Erythroblast (primary cell): ENCODE measurements at places on chromosomes 4 and X.

- DNase-seq, result no peak
Observed at GRCh38 chrX:142503967-142504643, 299.0 kb upstream of the MAGEC2 start.

GRCh38 chr4:6076391-6076790 is 58.2 kb upstream of the C4orf50 start:
- peak; percentile 6 for DNase-seq

DNA sequence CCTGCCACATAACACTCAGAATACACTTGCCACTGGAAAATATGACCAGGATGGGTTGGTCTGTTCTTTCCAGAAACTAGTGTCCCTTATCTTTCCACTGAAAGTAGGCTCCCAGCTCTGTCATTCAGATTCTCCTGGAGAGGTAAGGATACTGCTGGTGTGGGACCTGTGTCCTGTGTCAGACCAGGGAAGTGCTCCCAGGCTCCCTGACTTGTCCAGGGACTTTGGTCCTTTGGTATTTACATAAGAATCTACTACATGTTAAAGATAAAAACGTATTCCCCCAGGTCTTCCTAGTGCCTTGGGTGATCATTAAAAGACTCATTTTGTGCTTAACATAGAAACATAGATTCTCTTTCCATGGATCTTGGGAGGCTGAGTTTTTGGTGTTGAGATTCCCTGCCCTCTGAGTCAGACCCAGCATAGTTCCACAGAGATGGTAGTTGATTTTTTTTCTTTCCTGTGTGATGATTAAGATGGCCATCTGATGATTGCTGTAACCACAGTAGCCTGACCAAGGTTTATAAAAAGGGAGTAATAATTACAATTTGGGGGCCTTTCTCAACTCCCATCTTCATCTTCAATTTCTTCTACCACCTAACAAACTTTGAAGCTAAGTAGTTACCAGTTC is 159.8 kb upstream of the JADE1 start:
- DNase-seq, result no peak

GRCh38 chr4:152065545-152065944 is 304.7 kb upstream of the GATB start:
- DNase-seq, result no peak

DNA sequence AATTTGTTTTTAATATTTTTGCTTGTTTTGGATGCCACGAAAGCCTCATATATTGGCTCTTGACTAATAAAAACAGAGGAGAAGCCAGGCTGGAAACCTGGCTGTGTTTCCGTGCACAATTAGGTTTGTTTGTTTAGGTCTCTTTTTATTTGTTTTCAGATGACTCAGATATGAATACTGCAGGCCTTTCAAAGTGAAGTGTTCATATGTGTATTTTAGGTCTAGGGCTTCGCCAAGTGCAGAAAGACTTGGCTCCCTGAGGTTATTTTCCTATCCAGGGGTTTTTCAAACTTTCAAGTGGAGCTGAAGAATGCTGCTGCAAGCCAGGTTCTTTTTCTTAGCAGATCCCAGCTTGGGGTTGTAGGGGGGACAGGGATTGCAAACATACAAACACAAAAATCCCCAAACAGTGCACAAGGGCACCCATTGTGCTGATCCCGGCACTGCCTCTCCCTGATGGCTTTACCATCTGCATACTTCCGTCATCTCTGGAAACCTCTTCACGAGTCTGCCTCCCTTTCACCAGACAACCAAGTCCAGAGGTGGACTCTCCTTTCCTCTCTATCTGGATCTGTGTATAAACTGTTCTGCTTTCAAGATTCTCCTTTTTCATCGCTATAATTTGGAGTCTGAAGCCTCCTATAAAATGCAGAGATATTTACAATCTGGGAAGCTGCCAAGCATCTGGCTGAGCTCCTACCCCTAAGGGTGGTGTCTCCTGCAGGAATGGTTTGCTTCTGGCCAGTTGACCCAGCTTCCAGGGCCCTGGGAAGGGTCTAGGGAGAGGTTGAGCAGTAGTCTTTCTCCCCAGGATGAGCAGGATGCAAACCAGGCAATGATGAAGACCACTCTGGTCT is 108.6 kb downstream of the SMIM20 start:
- no peak for DNase-seq

DNA sequence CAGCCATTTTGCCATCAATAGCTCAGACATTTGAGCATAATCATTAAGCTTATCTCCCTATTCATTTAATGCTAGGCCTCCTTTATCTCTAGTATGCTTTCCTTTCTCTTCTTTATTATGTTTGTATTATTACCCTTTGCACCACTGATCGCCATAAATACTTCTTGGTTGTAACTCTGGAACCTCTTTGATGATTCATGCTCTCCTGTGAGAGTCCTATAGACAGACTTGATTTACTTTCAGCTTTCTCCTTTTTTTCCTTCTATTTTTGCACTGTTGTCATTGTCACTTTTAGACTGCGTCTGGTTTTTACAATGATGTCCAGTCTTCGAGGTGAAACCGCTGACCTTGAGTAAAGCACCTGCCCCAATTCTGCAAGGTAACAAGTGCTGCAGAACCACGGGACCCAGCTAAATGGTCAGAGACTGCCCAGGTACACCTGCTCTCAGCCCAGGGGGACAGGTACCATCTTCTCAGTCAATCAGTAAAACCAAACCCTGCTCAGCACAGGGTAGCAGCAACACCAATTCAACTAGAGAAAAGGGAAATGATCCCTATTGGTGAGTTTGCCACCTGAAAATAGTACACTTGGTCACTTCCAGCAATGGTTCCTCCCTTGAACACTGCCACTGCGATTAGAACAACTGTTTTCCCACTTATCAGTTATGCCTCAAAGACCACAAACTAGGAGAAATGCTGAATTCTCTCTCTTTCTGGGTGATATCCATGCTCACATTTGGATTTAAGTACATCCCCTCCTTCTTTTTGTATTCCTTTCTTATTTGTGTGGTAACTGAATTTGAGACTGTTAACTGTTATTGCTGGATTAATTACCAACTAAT is 125.1 kb downstream of the MAML3 start:
- DNase-seq, result no peak

DNA sequence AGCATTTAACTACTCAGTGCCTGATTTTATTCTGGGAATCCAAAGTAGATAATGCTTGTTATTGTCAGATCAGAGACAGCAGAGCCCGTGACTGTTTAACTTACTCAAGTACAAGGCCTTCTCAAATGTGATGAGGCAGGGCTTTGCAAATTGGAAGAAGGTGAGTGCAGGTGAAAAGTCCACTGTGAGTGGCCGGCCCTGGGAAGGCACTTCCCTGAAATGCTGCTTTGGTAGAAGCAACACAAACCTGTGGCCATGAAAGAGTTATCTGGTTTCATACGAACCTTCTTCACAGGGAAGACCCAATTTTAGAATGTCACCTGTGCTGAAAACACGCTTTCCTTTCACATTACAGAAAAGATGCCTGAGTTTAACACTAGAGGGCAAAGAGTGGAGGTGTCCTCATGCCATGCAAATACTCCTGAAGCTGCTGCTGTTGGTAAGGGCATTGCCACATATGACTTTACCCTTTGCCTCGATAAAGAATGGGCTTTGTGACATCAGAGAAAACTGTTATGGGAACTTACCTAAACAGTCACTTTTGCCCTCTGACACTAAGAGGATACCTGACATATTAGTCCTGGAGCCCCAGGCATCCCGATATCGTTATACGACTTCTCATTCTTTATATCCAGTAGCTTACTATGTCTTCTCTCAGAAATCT is 8.0 kb downstream of the PPARGC1A start:
- no peak for DNase-seq

DNA sequence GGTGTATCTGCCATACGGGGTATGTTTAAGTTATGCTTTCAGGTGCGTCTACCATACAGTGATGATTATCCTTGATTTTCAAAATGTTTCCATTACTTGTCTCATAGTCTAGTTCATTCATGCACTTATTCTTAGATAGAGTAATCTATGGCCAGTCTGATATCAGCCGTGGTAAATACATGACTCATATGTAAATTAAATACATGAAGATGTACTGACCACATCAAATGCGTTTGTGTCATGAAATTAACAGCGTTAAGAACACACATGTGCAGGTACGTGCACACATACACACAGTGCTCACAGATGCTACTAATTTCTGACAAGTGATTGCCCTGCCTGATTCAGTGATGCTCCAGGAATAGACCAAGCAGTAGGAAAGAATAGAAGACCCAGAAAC is 75.2 kb upstream of the EXOC1L start:
- DNase-seq, result no peak

DNA sequence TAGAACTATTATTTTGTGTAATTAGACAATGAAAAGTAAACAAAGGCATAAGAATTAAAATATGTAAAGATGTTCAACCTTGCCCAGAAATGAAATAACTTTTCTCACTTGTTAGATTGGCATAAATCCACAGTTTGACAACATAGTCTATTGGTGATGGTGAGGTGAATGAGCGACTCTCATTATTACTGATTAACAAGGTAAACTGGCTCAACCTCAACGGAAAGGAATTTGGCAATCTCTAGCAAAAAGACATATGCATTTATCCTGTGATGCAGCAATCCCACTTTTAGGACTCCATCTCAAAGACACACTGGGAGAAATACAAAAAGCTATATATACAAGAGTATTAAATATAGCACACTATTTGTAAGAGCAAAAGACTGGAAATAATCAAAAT is 22.3 kb downstream of the UBA6 start:
- DNase-seq, result no peak

GRCh38 chr4:72768364-72768763 is 199.3 kb upstream of the ADAMTS3 start:
- DNase-seq, result no peak

DNA sequence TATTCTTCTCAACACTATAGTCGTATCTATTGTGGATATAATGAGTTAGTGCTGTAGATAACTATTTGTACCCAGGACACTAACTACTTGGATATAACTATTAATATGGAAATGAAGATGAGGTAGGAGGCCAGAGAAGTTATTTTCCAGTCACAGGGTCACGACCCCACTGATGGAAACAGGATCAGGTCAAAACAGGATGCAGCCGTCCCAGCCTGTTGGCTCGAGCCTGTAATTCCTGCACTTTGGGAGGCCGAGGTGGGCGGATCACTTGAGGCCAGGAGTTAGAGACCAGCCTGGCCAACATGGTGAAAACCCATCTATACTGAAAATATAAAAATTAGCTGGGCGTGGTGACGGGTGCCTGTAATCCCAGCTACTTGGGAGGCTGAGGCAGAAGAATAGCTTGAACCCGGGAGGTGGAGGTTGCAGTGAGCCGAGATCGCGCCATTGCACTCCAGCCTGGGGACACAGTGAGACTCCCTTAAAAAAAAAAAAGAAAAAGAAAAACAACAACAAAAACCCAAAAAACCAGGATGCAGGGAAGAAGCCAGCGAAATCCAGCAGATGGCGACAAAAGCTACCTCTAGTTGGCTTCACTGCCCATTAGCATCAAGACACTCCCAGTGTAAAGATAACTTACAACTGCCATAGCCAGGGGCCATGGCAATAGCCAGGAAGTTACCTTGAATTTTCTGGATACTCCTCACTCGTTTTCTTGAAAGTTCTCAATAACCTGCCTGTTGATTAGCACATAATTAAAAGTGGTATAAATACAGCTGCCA is 37.9 kb upstream of the NKAP start:
- DNase-seq, result peak; percentile 71

- DNase-seq, result no peak
Observed at GRCh38 chr4:55029821-55030503, 95.4 kb downstream of the KDR start.

GRCh38 chr4:3205995-3206394 is 43.0 kb upstream of the MSANTD1 start:
- no peak for DNase-seq
